ENCODE measurements at places on chromosomes 16 and 17.

DNA sequence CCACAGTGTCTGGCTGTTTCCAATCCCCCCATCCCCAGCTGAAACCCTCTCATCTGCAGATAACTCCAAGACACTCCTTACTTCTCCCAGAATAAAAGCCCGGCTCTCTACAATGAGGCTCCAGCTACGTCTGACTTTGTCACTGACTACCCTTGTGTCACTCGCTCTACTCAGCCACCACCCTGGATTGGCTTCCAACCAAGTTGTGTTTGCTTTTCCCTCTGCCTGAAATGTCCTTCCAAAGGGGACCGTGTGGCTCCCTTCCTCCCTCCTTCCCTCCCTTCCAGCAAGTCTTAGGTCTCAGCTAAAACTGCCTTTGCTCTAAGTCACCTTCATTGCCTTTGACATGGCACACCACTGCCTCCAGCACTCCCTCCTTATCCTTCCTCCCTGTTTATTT lies 42.8 kb downstream of the CDH1 start:
- no peak for DNase-seq

- DNase-seq, result no peak
Observed at GRCh38 chr16:27725236-27726000, 175.5 kb downstream of the KATNIP start.

GRCh38 chr17:45248132-45248957 lies 13.5 kb downstream of the SPATA32 start:
- no peak for DNase-seq

GRCh38 chr17:1872254-1872653 lies 42.4 kb downstream of the RPA1 start:
- DNase-seq, result no peak

GRCh38 chr17:79332011-79332554 lies 257.5 kb downstream of the ENGASE start:
- DNase-seq, result no peak

GRCh38 chr17:9368631-9369030 lies 207.0 kb downstream of the STX8 start:
- no peak for DNase-seq

GRCh38 chr17:47135235-47135634 lies 53.9 kb downstream of the CDC27 start:
- DNase-seq, result no peak

DNA sequence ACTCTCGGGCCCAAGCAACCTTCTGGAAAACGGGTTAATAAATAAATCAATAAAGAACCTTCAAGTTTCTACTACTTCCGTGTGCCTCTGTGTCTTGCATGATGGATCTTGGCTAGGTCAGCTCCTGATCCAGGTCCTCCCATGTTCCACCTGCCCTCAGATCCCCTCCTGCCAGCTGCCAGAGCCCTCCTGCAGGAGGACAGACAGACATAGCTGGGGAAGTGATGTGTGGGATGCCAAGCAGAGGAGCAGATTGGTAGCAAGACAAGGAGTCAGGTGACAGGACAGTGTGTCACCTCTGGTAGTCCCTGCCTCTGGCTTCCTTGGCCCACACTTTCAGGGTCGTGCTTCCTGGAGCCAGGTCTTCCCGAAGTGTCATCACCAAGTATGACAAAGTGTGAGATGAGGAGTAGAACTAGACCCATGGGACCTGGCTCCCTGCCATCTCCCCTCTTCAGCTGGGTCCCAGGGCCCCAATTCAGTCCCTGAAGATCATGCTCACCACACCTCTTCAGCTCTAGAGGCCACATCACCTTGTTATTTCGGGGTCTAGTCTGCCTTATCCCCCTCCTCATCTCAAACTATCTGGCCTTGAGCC lies 1.0 kb upstream of the EPN3 start:
- no peak for DNase-seq

DNA sequence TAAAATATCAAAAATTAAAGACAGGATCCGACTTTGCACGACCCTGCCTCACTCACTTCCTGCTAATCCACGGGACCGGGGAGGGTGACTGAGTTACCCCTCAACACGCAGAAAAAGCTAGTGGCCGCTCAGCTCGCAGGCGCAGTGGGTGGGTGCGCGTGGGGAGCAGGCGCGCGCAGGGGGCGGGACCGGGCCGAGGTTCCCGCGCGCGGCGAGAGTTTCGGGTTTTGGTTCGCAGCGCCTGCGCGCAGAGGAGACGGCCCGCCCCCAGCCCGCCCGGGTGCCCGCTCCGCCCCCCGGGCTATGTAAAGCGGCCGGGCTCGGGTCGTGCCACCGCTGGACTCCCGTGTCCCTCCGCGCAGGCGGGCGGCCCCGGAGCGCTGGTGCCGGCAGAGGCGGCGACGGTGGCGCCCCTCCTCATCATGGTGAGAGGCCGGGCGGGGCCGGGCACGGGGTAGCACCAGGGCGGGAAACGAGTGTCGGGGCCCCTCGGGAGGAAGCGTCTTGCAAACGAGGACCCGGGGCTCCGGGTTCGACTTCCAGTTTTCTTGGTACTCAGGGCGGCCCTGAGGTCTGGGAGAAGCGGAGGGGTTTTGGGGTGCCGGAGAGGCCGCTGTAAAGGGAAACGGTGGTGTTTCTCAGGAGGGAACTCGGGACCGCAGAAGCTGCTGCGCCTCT lies at the start of gene CNP:
Gene CNP, plus strand, starts transcription at position 333 of the 678 bp plus-strand sequence. Its CDS starts 90 bp downstream, at position 423.
- DNase-seq, result peak; percentile 79

DNA sequence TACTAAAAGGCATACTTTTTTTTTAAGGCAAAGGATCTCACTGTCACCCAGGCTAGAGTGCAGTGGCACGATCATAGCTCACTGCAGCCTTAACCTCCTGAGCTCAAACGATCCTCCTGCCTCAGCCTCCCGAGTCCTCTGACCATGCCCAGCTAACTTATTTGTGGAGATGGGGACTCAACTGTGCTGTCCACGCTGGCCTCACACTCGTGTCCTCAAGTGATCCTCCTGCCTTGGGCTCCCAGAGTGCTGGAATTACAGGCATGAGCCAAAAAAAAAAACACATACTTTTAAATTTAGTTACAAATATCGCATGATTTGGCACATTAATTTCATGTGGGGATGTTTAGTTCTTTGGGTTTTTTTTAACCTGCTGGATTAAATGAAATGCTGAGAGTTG lies 207.7 kb upstream of the CHMP6 start:
- DNase-seq, result no peak

GRCh38 chr16:86739808-86740207 lies 161.5 kb downstream of the FOXL1 start:
- DNase-seq, result no peak

GRCh38 chr17:4262703-4263102 lies 1.1 kb downstream of the ANKFY1 start:
- DNase-seq, result no peak
